CD4-positive, alpha-beta T cell treated with Interleukin-17A for 4 hours (primary cell): ENCODE measurements at places on chromosomes 4 and X.

DNA sequence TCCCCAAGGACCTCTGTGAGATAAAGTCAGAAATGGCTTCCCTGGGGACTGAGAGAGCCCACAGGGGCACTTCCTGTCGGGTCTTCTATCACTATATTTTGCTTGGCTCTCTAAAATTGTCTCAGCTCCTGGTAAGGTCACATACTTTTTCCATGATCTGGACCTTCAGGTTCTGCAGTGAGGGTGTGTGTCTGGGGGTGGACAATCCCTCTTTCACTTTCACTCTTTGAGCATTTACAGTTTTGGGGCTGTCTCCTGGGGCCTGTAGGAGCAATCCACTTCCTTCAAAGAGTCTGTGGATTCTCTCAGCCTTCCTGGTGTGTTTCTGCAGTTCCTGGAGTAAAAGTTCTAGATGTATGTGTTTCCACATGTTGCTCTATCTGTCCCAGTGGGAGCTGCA is 335.7 kb downstream of the FSTL5 start:
- no peak for DNase-seq

- DNase-seq, result no peak
These were observed 698.0 kb downstream of the FAT4 start for GRCh38 chr4:126012691-126013290.

DNA sequence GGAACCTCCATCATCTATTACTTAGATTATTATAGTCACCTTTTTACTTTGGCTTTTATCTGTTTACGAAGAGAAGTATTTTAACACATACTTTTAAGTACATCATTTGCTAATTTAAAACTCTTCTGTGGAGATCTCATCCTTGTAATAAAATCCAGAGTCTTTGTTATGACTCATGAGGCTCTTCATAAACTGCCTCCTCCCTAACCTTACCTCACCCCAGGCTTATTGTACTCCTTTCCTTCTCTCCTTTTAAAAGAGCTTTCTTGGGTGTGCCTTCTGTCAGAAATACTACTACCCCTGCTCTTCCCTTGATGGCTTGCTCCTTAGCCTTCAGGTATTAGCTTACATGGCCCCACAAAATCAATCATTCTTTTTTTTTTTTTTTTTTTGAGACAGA is 6.6 kb downstream of the ARL9 start:
- DNase-seq, result no peak

GRCh38 chr4:2092669-2093053 is 33.5 kb downstream of the NAT8L start:
- DNase-seq, result no peak
